Cortex of kidney (tissue), 1 donor: ENCODE measurements at places on chromosomes 2 and 18.

DNA sequence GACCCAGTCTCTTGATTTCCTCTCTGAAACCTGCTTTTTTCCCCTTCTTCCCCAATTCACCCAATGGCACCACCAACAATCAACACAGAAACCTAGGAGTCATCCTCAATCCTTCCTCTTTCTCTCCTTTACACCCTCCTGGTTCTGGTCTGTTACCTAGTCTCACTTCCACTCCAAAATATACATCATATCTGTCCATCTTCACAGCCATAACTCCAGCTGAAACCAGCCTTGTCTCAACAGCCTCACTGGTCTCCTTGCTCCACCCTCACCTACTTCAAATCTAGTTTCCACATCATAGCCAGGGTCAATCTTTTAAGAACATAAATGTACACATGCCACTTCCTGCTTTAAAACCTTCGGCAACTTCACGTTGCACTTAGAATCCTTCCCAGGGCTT, 11.8 kb upstream of the TWSG1 start:
- DNase-seq, result no peak

- DNase-seq, result no peak
Measured at GRCh38 chr2:190637281-190637734, 11.6 kb upstream of the NAB1 start.

GRCh38 chr2:239267288-239267951, 133.4 kb downstream of the HDAC4 start:
- no peak for DNase-seq

DNA sequence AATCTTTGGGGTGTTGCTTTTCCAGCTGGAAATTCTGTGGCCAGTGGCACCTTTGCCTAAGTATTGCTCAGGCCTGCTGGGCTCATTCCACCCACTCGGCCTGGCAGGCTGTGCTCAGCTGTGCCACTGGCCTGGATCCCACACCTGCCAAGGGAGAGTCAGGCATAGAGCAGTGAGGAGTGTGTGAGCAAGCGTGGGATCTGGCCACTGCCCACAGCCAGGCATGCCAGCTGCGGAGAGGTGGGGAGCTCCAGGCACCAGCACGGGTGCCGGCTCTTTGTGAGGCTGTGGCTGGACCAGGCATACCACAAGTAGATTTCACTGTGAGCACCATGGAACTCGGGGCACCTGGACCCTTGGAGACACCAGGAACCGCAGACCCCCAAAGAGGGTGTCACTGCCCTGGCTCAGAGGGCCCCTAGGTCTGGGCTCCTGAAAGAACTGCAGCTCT, 118.1 kb upstream of the MAP2 start:
- DNase-seq, result no peak

- DNase-seq, result no peak
Measured at GRCh38 chr18:6948281-6949055, 169.1 kb downstream of the LAMA1 start.

- DNase-seq, result no peak
Measured at GRCh38 chr18:31876707-31877106, 66.2 kb downstream of the TRAPPC8 start.

DNA sequence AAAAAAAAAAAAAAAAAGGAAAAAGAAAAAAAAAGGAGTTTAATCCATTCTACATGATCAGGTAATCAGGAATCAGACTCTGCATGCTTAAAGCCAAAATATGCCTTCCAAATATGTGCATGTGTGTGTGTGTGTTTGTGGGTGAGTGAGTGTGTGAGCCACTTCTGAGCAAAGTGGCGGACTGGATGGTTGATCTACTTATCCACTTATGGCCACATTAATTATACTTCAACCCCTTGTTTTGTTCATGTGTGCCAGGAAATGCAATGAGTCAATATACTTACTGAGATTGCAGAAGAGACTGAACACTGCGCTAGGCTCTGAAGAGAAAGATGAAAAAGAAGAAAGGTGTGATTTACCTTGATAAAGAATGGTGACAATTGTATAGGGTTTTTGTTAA, 586.5 kb upstream of the NXPH2 start:
- DNase-seq, result no peak

DNA sequence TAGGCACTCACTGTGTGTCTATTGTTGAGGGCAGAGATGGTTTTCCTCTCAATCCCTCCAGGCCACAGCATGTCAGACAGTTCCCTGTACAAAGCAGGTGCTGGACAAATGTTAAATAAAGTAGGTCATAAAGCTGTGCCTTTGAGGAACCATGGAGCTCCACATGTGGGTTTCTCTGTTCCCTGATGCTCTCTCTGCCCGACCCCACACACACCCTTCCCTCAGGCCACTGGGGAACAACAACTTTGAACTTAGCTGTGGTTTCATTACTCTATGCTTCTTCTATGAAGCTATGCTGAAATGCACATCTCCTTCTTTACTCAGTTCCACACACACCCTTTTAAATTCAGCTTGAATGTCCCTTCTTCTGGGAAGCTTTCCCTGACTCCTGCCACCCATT, 415.3 kb downstream of the HRH4 start:
- no peak for DNase-seq

- no peak for DNase-seq
Measured at GRCh38 chr2:73043929-73044832, 27.3 kb downstream of the SFXN5 start.

DNA sequence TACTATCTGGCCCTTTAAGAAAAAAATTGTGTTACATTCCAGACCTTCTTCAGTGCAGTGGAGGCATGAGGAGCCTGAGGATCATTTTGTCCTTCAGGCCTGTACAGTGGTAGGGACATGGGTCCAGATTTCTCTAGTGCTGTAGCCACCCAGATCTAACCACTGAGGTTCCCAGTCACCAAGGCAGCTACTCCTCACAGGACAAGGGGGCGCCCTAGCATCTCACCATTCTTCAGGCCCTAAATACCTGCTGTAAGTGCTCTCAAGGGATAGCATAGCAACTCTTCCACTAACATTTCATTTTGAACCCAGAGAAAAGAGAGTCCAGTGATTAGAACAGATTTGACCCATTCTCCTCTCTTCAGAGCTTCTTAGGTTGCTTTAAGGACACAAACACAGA, 1533.0 kb downstream of the LRP1B start:
- DNase-seq, result no peak

- DNase-seq, result no peak
Measured at GRCh38 chr18:78612801-78613200, 366.8 kb upstream of the SALL3 start.

DNA sequence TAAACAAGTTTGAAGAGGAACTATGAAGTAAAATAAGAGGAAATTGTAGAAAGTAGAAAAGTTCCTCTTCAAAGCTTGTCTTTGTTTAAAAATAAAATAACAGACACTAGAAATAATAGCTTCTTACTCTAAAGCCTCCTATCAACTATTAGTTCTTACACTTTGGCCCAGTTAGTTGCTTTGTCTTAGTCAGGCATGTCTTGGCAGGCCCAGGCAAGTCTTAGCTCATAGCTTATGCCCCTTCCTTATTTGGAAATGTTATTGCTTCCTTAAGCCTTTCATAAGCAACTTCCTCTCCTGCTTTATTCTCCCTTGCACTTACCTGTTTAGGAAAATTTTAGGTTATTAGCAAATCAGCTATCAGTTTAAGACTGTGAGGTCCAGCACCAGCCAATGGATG, 950.6 kb upstream of the LRATD1 start:
- DNase-seq, result no peak

DNA sequence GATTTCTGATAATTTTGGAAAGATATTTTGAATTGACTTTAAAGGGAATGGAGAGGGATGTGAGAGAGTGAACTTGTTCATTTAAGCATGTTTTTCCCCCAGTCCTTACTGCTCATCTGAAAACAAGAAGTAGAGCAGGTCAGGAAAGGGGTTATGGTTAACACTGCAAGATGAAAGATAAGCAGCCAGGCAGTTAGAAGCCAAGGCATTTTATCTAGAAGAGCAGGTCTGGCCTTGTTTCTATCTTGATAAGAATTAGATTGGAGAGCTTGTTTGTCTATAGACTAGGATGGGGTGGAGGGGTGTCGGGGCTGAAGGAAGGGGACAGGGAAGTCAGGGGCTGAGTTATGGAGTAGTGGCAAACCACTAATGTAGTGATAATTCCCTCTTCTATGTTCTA, 171.6 kb downstream of the IKZF2 start:
- no peak for DNase-seq

- DNase-seq, result no peak
Measured at GRCh38 chr2:26892133-26892532, 44.2 kb downstream of the DPYSL5 start.

DNA sequence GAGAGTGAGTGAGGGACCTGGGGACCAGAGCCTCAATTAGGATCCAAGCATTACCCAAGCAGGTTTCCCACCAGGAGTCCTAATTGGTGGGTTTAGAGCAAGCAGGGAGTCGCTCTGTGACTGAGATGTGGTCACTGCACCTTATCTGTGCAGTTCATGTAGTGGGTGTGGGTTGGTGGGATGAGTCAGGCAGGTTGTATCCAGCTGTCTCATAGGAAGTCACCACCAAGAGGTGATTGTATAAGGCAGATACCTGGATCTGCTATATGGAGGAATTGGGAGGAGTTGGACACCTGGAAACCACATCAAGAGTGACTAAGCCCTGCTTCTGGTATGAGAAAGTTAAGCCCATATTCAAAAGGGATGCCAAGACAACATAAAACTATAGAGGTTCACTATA, 106.8 kb downstream of the ARHGAP28 start:
- DNase-seq, result no peak

DNA sequence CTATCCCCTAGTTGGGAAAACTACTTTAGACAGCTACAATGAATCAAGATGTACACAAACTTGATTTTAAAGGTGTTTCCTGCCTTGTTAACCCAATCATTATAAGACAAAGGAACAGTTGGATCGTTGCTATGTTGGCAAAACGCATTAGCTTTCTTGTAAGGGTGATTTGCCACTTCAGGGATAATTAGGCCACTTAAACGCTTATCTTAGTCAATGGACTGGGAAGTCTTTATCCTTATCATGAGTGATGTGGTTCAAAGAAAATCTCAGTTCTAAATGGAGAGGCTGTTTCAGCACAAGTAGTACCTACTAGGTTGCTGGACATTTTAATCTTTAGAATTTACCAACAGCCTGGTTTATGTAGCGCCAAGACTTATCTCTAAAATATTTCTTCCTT, 406.1 kb upstream of the MEX3C start:
- DNase-seq, result no peak
